ENCODE measurements at places on chromosomes 7 and 10.

- no peak for DNase-seq
These were observed 71.5 kb downstream of the XPNPEP1 start for GRCh38 chr10:109851616-109852474.

GRCh38 chr10:101043363-101043707, 12.3 kb downstream of the SFXN3 start:
- no peak for DNase-seq

- DNase-seq: no peak
These were observed 10.1 kb downstream of the THNSL1 start for GRCh38 chr10:25026463-25026862.

DNA sequence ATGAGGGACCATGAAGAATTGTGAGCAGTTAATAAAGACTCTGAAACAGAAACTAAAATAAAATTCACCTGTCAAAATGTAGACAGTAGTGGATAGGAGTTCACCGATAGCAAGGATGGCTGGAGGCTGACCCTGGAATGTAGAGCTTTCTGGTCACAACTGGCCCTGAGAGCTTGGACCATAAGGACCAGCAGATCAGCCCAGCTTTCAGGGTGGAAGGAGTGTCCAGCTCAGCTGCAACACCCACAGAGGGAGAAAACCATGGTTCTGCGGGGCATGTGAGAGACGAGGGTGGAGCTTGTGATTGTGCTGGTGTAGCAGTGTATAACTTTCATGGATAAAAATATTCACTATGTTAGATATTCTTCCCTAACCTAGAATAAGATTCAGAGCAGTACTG, 199.9 kb downstream of the KCND2 start:
- no peak for DNase-seq

GRCh38 chr10:112716076-112716475, 234.0 kb upstream of the TCF7L2 start:
- DNase-seq: no peak

Data from dorsolateral prefrontal cortex (tissue), 122 donors.